ENCODE measurements at places on chromosomes 4 and X.

DNA sequence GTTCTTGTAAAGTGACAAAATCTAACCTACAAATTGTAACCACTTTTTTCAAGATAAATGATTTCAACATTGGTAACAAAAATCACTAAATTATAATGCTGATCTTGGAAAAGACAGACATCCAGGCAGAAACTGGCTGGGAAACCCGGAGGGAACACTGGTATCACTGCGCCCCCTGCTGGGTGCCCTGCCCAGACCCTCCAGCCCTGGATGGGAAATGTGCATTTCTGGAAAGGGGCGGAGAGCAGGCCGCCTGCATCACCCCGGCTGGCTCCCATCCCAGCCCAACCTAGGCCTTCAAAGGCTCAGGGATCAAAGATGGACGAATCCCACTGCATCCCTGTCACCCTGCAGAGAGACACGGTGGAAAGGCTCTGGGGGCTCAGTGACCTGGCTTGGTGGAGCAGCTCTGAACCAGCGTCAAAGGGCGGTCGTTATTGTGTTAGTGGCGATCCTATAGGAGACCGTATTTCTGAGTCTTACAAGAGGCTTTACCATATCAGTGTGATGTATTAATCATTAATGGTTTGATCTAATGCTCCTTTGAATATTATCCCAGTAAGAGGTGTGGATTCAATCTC, 37.3 kb downstream of the ACOX3 start:
- DNase-seq, result no peak

DNA sequence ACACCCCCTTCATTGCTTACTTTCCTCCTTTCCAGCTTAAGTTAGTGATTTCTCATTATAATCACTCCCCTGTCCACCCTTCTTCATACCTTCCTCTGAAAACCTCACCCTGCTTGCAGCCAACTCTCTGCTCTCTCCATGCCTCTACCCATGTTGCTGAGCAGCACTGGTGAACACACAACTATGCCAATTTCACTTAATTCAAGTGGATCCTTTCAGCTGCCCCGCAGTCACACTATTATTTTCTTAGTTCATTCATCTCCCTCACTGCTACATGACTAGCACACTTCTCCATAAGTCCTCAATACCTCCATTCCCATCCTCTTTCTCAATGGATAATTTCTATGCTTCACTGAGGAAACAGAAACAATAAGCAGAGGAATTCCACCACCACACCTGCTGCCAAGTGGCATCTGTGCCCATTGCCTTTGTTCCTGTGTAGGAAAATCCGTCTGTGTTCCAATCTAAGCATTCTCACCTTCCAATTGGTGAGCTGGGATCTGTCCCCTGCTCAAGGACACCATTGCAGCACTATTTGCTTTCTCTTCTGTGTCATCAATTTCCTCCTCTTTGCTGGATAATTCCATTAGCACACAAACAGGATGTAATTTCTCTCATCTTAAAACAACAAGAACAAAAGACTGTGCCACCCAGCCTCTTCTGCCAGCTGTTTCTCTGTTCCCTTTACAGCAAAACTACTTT, 25.2 kb upstream of the PRSS48 start:
- DNase-seq, result no peak

DNA sequence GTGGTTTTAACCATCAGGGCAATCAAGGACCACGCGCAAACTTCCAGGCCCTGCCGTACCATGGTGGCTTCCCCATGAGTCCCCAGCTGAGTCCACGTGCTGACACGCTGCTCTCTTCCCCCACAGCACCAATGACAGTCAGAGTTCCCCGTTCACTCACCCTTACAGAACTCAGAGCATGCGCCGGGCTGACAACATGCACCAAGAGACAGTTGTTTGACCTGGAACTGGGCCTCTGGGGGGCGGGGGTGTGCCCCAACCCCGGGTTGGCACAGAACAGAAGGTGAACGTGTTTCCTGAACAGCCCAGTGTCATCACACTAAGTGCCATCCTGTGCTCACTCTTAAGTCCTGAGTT, 29.4 kb downstream of the IRF2 start:
- DNase-seq, result no peak

- DNase-seq, result no peak
These were observed 116.8 kb upstream of the RPS6KA3 start for GRCh38 chrX:20383477-20383876.

DNA sequence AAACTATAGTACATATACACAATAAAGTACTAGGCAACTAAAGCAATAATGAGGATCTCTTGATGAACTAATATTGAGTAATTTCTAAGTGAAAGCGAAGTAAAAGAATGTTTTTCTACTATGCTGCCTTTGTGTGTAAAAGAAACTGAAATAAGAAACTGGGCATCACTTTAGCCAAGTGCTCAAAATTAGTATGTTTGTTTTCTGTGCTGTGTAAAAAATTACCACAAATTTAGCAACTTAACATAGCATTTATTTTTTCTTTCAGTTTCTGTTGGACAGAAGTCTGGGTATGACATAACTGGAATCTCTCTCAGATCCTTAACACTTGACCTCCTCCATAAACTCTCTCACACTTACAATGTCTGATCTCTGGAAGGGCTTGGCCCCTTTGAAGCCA, 687.1 kb upstream of the MAGEB2 start:
- no peak for DNase-seq

- no peak for DNase-seq
These were observed 815.4 kb upstream of the PCDH10 start for GRCh38 chr4:132333724-132334047.

GRCh38 chrX:66039944-66040343, at the start of gene VSIG4:
VSIG4 (minus strand) TSS chrX:66040080; CDS start chrX:66039998, 82 bp downstream.
- no peak for DNase-seq

GRCh38 chr4:38306482-38307071, 346.4 kb downstream of the PTTG2 start:
- DNase-seq, result no peak

DNA sequence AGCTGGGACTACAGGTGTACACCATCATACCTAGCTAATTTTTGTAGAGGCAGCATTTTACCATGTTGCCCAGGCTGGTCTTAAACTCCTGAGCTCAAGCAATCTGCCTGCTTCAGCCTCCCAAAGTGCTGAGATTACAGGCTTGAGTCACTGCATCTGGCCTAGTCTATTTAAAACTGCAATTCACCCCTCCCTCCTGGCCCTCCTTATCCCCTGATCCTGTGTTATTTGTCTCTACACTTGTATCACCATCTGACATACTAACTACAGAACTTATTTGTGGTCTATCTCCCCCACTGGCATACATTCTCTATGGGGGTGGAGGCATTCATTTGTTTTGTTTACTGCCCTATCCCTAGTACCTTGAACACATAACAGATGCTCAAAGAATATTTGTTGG, 23.7 kb downstream of the CC2D2A start:
- DNase-seq, result no peak

GRCh38 chrX:67610282-67610681, 66.5 kb downstream of the AR start:
- DNase-seq, result no peak

- no peak for DNase-seq
These were observed 175.2 kb downstream of the AFAP1 start for GRCh38 chr4:7764466-7764865.

DNA sequence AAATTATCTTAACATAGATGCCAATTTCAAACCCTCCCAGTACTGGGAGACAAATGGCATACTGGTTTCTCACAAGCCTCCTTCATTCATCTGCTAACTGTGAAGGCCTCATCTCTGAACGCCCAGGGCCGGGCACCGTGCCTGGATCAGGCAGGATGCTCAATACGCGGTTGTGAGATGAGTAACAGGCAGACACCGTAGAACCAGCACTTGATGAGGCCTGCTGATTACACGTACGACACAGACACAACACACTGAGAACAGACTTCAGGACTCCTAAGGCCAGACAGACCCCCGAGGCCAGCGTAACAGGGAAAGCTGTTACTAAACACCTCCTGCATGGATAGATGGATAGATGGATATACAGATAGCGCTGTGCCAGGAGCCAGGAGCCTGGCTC, 154.6 kb downstream of the AFAP1 start:
- no peak for DNase-seq

GRCh38 chr4:68773699-68774098, 42.1 kb upstream of the UGT2B10 start:
- no peak for DNase-seq

DNA sequence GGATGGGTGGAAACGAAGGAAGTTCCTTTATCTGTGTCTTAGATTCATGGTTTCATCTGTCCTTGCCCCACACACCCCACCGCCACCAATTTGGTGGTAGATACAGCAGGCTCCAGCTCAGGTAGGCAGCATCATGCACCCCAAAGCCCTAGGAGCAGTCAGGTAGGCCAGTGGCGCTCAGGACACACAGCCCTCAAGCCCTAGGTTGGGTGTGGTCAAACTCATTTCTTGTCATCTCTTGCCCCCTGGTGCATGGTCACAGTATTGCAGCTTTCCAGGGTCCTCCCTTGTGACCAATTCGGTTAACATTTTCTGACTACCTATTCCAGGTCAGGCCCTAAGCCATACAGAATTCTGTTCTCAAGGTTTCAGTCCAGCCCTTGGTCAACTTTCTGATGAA, 14.5 kb upstream of the PRRG3 start:
- peak; percentile 30 for DNase-seq

GRCh38 chr4:101865501-101866062, 75.1 kb downstream of the BANK1 start:
- DNase-seq, result peak; percentile 69

- DNase-seq, result no peak
These were observed 54.8 kb upstream of the DCLK2 start for GRCh38 chr4:150023489-150023888.

DNA sequence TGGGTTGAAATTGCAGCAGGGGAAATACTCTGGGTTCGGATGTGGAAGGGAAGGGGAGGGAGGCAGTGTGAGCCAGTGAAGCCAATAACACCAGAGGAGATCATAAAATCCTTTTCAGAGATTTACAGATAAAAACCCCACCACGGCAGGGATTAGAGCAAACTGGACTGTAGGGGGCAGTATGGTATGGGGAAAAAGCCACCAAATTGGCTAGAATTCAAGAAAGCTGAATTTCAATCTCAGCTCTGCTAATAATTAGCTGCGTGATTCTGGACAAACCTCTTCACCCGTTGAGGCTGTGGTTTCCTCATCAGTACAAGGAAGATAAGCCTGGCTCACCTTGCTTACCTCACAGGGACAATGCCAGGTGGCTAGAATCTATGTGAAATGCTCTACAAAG, 108.1 kb downstream of the ATG4A start:
- no peak for DNase-seq

GRCh38 chr4:74361671-74362070, 3.3 kb upstream of the EREG start:
- DNase-seq, result no peak

DNA sequence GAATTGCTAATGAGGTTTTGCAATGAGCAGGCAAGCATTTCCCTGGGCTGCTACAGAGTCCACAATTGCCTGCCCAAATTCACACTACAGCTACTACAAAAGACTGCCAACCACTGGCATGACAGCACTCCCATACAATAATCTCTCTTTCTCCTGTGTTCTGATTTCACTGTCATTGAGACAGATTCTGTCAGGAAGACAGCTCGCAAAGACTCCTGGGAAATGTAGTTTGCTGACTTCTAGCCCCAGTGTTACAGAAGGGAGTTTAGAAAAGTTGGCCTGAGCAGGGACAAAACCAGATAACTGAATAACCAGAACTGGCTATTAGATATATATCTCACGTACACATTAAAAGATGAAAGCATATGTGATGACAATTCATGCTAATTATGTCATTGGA, 1231.3 kb upstream of the PRKX start:
- no peak for DNase-seq

DNA sequence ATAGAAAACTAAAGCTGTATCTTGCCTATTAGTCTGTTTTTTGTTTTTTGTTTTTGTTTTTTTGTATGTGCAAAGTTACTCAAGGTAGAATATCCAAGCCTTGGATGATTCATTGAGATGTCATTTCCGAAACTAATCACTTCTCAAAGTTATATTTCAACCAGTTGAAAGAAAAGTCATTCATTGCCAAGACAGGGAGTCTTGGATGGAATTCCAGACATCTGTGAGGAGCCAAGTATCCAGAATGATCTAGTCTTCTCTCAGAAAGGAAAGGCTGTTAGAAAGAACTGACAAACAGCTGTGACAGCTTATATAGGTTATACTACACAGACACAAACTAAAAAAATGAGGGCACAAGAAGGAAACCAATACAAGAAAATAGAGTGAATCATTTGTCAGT, 141.1 kb upstream of the NDST3 start:
- DNase-seq, result no peak

DNA sequence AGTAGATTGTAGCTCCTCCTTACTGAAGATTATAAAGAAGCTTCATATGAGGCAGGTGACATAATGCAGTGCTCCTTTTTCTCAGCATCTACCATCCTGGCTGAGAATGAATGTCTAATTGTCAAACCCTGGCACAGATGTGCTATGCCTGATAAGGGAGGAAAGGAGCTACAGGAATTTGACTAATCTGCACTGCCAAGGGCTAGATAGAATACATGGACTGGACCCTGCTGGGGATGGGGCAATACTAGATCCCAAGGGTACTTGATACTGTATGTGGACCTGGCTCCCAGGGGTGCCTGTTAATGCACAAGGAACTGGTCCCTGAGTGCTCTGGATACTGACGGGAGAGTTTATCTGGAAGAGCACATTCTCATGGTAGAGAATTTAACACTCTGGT, 362.2 kb upstream of the EMCN start:
- DNase-seq, result no peak

GRCh38 chr4:161188578-161188977, 975.2 kb downstream of the FSTL5 start:
- no peak for DNase-seq

GRCh38 chr4:10172278-10172921, 55.8 kb upstream of the WDR1 start:
- no peak for DNase-seq

DNA sequence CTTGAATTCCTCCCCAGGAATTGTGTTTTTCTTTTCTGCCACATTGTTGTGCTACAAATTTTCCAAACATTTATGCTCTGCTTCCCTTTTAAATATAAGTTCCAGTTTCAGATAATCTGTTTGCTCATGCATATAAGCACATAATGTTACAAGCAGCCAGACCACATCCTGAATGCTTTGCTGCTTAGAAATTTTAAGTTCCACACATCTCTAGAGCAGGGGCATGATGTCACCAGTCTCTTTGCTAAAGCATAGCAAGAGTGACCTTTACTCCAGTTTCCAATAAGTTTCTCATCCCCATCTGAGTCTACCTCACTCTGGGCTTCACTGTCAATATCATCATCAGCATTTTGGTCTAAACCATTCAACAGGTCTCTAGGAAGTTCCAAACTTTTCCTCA, 932.5 kb downstream of the SH3BGRL start:
- no peak for DNase-seq

- no peak for DNase-seq
These were observed 107.7 kb upstream of the ATXN3L start for GRCh38 chrX:13427441-13428052.

DNA sequence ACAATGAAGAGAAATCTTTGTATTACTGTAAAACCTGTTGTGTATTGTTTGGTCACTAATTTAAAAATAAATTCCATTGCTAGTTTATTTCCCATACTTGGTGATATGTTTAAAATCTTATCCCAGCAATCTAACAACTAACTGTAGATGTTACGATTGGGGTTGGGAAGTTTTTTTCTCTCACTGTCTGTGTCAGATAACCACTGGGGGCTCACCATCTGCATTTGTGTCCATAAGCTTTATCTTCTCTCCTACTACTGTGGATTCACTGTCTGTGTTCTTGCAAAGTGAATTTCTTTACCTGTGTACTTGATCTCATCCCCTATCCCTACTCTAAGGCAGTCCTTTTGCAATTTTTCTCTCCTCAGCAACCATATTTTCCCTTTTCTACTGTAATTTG, 81.3 kb downstream of the STIM2 start:
- no peak for DNase-seq

GRCh38 chr4:2802618-2803531, 10.0 kb downstream of the SH3BP2 start:
- DNase-seq, result no peak

- DNase-seq, result no peak
These were observed 28.2 kb upstream of the CENPU start for GRCh38 chr4:184762100-184762499.

Measured in Panc1 (cell line).